ENCODE measurements at places on chromosomes 1 and 21.

- no peak for DNase-seq
Measured at GRCh38 chr1:93025572-93025971, 53.5 kb upstream of the MTF2 start.

GRCh38 chr1:43233631-43234030 lies 36.2 kb upstream of the TMEM125 start:
- DNase-seq = no peak

- DNase-seq = no peak
Measured at GRCh38 chr1:67224856-67225255, 58.6 kb downstream of the IL23R start.

- no peak for DNase-seq
Measured at GRCh38 chr1:41800311-41800829, 118.4 kb downstream of the HIVEP3 start.

DNA sequence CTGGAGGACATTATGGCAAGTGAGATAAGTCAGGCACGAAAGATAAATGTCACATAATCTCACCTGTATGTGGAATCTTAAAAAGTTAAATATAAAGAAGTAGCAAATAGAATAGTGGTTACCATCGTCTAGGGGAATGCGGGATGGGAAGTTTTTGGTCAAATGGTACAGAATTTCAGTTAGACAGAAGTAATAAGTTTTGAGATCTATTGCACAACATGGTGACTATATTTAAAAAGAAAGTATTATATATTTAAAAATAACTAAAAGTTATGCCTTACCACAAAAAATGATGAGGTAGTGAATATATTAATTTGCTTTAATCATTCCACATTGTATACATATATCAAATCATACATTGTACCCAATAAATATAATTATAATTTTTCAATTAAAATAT lies 106.2 kb upstream of the BRINP3 start:
- DNase-seq = no peak

GRCh38 chr21:38843806-38844503 lies 38.2 kb downstream of the ETS2 start:
- DNase-seq = no peak

DNA sequence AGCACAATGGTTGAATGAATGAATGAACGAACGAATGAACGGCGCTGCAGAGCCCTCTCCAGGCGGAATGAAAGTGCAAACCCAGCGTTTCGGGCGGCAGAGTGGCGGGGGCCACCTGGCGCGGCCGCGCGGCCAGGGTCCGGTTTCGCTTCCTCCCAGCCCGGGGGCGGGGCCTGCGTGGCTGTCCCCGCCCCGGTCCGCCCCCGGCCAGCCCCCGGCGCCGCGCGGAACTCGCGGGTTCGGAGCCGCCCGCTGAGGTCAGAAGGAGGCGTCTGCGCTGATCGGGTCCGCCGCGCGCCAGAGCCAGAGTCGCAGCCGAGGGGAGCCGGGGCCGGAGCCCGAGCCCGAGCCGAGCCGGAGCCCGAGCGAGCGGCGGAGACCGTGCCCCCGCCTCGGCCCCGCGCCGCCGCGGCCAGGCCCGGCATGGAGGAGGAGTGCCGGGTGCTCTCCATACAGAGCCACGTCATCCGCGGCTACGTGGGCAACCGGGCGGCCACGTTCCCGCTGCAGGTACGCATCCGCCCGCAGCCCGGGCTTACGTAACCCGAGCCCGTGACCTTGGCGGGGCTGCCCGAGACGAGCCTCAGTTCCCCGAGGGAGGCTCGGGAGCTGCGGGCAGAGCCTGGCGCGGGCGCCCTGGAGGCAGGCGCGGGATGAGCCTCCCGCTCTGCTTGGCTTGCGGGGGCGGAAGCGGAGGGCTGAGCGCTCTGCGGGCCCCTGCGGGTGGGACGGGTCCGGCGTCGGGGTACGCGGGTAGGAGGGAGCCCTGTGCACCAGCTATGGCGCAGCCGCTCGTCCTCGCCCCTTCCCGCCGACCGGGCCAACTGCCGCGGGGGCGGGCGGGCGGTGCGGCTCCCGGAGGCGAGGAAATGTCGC lies at the start of gene PDXK:
Gene PDXK, plus strand, starts transcription at position 258 of the 876 bp plus-strand sequence. Its CDS starts 166 bp downstream, at position 424.
- DNase-seq = peak; percentile 51

GRCh38 chr1:27856561-27857343 lies 15.6 kb upstream of the THEMIS2 start:
- DNase-seq = no peak

- DNase-seq = no peak
Measured at GRCh38 chr1:25616987-25617624, 515 bp downstream of the MAN1C1 start.

- DNase-seq = no peak
Measured at GRCh38 chr1:109626682-109627408, 7.2 kb downstream of the AMPD2 start.

DNA sequence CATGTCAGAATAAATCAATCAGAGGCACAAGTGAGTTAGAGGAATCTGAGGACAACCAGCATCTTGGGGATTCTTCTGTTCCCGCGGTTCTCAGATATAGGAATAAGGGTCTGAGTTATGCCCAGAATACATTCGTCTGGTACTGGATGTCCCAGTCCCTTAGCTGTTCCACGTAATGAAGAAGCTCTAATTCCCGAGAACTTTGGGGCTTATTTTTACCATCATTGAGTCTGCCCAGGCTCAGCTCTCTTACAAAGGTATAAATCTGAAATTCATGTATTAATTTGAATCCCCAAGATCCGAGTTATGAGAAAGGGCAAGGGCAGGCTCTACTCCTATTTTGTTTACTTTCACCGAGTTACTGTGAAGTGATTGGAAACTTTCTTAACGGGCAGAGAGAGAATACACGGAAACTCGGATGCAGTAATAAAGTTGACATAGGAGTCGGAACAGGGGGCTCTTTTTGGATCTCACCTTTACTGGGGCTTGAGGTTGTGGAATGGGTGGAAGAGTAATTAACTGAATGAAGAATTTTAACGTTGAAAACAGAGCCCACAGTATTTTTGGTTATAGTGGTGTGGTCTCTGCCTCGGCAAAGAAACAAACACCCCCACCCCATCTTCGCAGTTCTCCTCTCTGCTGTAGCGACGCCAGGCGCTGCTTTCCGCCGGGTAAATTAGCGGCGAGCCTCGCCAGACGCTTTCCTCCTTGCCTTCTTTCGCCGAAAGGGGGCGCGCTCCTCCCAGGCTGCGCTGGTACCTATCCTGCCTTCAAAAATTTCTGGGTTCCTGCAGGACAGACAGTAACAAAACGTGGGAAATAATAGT lies 7.1 kb downstream of the PRRX1 start:
- DNase-seq = no peak

DNA sequence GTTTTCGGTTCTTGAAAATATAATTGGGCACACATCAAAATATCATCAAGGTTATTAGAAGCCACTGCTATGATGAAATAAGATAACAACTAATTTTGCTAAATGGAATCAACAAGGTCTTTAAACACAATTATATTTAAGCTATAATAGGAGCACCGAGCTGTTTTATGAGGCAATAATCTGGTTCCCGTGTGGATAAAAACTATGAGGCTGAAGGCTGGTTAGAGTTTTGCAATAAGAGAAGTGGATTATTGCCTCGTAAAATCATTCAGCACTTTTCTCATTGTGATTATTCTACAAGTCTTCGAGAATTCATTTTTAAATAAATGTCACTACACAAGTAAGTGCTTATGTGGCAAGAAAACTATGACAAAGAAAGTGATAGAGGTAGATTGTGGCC lies 975.7 kb upstream of the ADGRL2 start:
- no peak for DNase-seq

DNA sequence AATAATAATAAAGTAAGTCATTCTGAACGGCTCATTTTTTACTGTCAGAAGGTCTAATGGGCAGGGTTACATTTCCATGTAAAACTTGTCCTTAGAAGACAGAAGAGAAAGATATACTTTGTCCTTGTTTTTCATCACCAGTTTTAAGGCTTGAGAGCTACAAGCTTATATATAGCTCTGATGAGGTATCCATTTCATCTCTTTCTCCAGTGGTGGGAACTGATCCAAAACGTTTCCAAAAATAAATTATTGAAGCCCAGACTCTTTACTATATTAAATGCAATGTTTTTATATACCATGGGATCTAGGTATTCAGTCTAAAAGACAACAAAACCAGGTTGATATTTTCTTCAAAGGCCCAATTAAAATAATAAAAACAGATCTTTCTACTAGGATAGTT lies 8.7 kb downstream of the B3GALNT2 start:
- DNase-seq = no peak

- no peak for DNase-seq
Measured at GRCh38 chr1:90339811-90340210, 344.9 kb downstream of the ZNF326 start.

- no peak for DNase-seq
Measured at GRCh38 chr1:58975888-58976287, 192.0 kb upstream of the JUN start.

DNA sequence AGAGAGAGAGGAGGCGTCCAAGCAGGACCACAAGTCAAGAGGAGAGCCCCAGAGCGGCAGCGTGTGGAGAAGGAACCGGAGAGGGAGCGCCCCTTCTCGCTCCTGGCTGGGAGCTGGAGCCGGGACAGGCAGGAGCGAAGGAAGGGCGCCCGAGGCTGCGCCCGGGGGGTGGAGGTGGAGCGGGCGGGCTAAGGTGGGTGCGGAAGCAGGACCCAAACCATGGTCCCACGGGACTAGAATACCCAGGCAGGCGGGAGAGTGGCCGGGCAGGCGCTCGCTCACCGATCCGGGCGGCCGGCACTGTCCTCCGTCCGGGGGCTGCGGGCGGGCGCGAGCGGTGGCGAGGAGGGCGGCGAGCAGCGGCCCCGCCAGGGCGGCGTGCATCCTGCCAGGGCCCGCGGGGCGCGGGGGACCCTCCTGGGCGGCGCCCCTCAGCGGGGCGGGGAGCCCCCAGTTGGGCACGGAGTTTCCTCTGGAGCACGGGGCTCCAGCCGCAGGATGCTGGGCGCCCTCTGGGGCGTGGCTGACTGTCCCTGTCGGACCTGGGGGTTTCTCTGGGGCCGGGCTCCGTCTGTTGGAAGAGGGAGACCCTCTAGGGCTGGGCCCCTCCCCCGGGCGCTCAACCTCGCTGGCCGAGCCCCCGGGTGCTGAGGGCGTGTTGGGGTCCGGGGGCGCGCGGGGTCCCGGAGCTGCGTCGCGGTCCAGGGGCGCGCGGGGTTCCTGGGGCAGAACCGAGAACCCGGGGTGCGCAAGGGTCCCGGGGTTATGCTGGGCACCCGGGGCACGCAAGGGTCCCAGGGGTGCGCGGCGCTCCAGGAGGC lies 569 bp downstream of the TRABD2B start:
- DNase-seq = no peak

- no peak for DNase-seq
Measured at GRCh38 chr21:35814858-35815619, 245.3 kb downstream of the SETD4 start.

- no peak for DNase-seq
Measured at GRCh38 chr1:109499661-109500536, 6.0 kb downstream of the CYB561D1 start.

DNA sequence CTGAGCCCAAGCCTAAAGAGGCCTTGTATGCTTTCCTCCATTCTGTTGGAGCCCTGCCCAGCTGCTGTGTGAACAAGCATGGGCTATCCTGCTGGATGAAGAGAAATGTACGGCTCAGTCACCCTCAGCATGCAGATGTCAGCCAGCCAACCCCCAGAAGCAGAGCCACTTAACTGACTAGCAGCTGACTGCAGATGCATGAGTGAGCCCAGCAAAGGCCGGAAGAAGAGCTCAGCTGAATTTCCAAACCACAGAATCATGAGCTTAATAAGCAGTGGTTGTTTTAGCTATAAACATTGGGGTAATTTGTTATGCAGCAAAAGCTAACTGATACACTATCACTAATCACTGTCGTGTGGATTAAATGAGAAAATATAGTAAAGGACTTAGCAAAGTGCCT lies 39.0 kb downstream of the FOXO6 start:
- no peak for DNase-seq

- no peak for DNase-seq
Measured at GRCh38 chr1:15428815-15429435, 9.3 kb upstream of the CTRC start.

- no peak for DNase-seq
Measured at GRCh38 chr1:239218301-239218700, 168.1 kb upstream of the CHRM3 start.

DNA sequence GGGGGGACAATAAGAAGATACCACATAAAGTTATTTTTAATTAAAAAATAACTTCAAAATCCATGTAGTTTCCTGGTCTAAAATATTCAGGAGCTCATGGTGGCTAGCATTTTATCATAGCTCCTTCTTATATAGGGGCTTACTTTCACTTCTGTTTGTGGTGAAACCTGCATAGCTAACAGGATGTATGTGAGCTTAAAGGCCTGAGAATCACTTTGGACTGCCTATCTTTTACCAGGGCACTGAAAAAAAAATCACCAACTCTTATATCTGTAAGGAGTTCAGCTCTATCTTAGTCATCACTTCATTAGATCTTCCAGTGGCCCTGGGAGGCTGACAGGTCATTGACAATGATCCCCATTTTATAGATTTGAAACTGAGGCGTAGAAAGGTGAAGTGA lies 21.3 kb downstream of the UROD start:
- DNase-seq = no peak

GRCh38 chr1:6419804-6420453 lies at the start of gene HES2:
TSS of gene HES2 (minus strand) at chr1:6419919. CDS start at chr1:6419820, 99 bp downstream.
- DNase-seq = no peak

DNA sequence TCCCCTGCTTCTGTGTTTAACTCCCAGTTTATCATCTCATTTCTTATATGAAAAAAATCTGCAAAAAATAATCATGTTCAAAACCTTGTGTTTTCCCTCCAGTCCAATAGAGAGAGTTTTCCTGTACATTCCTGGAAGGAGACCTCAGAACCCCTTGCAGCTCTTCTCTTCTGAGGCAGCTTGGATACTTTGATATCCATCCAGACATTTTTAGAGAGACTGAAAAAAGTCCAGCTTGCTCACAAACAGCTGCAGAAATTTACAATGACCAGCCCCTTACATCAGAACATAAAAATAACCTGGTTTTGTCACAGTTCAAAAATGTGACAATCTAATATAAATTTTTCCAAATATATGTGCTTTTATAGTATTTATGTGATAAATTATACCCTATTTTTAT lies 73.3 kb upstream of the C1orf115 start:
- DNase-seq = no peak

DNA sequence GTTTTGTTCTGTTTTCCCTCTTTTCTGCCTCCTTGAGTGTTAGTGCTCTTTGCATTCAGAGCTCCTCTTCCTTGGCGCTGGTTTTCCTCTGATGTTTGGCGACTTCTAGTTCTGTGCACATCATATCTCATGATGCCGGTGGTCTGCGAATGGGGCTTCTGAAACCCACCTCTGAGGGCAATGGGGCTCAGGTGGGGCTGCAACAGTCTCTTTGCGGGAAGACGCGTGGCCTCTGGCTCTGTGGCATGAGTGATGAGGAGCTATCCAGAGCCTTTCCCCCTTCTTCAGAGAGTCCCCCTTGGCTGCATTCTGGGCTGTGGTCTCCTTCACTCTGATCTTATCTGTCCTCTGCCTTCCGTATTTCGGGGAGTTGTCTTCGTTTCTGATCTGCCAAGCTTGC lies 39.0 kb downstream of the TNFRSF8 start:
- no peak for DNase-seq

DNA sequence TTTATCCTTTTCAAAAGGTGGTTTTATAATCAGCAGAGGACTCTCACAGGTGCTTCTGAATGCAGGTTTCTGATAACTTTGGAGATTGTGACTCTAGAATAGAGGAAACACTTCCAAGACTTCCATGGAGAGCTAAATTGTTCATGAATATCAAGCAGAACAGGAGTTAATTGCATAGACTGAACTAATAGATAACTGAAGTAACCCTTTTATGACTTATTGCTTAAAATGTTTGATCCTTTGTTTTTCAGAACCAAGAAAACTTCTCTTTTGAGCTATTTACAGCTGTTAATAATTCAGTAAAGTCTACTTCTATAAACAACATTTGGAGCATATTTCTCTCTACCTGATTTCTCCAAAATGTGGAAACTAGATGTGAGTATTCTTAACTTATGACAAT lies 19.9 kb downstream of the TEX46 start:
- no peak for DNase-seq

GRCh38 chr1:22685591-22686059 lies 25.0 kb upstream of the EPHB2 start:
- DNase-seq = no peak
